ENCODE measurements at places on chromosomes 1 and 21.

DNA sequence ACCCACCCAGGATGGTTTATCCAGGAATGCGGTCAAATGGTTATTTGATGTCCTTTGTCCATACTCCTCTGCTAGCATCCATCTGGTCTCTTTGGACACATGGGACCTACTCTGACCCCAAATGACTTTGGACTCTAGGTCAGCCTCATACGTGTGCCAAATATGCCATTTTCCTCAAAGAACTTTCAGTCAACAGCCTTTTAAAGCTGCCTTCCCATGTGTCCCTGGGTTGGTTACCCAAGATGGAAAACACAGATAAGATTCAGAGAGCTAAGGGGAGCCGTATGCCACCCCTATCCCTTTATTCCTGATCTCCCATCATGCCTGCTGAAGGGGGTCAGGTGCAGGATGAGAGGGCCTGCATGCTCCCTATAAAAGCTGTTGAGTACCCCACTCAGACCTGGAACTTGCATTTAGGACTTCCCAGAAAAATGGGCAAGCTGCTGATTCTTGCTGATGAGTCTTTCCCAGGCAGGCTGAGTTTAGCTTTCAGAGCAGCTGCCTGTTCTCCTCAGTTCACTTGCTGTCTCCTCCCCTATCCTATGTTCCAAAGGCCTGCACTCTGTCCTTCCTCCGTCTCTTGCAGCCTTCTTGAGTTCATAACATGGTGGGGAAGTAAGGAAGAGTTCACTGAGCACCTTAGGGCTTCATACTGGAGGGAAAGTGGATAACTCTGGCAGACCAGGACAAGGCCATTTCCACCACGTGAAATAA is 19.8 kb downstream of the CHI3L2 start:
- no peak for DNase-seq

GRCh38 chr1:235511470-235512240 is 7.4 kb upstream of the B3GALNT2 start:
- DNase-seq, result no peak

GRCh38 chr1:18384471-18384870 is 96.3 kb upstream of the KLHDC7A start:
- DNase-seq, result no peak

DNA sequence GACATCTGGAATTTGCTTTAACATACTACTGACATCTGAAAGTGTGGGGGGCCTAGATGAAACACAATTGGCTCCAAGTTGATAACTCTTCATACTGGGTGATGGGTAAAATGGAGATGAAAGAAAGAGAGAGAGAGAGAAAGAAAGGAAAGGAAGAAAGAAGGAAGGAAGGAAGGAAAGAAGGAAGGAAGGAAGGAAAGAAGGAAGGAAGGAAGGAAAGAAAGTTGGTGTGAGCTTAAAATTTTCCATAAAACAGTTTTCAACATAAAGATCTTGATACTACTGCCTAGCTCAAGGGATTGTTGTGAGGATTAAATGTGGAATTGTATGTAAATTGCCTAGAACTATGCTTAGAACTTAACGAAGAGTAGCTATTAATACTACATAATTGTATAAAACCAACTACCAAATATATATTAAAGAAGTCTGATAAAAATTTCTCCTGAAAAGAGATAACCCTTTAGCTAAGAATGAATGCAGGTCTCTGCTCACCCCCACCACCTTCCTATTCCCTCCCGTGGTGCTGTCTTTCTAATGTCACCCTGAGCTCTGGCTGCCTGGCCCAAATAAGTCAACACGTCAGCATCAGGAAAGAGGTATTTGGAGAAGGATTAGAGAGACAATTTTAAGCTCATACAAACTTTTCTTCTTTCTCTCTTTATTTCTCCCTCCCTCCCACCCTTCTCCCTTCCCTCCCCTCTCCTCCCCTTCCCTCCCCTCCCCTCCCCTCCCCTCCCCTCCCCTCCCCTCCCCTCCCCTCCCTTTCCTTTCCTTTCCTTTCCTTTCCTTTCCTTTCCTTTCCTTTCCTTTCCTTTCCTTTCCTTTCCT is 89.3 kb upstream of the SGIP1 start:
- DNase-seq, result no peak

DNA sequence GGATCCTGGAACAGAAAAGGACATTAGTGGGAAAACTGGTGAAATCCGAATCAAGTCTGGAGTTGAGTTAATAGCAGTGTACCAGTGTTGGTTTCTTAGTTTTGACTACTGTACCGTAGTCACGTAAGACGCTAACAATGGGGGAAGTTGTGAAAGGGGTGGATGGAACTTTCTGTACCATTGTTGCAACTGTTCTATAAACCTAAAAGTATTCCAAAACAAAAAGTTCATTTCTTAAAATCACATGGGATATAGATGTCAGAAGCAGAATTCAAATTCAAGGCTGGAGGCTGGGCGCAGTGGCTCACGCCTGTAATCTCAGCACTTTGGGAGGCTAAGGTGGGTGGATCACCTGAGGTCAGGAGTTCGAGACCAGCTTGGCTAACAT is 16.9 kb downstream of the ARHGEF19 start:
- no peak for DNase-seq

DNA sequence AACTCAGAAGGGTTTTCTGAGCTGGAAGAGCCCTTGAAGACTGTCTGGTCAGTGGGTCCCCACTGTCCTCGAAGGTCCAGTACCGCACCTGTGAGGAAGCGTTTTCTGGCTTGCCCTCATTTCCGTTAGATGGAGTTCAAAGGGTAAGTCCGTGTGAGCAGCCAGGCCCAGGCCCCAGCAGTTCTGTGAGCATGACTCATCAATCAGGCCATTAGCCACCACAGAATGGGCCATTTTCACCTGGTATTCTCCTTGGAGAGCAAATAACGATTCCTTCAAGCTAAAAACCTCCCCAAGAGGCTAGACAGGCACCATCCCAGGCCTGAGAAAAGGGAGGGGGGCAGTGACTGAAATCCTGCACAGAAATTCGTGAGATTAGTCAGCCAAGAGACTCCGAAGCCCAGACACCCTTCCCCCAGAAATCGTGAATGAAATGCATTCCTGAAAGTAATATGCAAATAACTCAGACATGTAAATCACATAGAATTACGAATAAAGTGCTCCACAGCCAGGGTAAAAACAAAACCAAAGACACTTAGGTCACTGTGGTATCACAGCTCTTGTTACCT is 66.0 kb downstream of the BCAR3 start:
- DNase-seq, result no peak

DNA sequence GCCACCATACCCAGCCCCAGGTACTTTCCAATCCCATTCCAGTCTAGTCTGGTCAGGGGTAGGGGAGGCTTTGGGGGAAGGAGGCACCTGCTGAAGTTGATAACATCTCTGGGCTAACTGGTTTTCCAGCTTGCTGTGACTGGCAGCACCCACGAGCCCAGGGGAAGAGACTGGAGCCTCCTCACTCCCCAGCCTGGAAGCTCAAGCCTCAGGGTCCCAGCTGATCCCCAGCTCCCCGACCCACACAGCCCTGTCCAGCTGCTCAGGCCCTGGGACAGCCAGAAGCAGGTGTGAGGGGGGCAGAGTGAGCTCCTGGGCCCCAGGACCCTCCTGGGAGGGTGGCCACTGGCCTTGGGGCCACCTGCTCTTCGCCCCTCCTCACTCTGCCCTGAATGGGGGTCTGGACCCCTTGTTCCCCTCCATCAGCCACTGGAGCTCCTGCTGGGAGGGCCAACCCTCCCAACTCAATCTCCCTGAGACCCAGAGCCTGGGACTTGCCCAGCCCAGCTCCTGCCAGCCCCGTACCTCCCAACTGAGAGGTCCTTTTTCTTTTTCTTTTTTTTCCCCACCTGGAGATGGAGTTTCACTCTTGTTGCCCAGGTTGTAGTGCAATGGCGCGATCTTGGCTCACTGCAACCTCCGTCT is 23.5 kb upstream of the RNU1-4 start:
- DNase-seq, result no peak

- DNase-seq, result no peak
Observed at GRCh38 chr1:87170931-87171598, 157.6 kb upstream of the LMO4 start.

DNA sequence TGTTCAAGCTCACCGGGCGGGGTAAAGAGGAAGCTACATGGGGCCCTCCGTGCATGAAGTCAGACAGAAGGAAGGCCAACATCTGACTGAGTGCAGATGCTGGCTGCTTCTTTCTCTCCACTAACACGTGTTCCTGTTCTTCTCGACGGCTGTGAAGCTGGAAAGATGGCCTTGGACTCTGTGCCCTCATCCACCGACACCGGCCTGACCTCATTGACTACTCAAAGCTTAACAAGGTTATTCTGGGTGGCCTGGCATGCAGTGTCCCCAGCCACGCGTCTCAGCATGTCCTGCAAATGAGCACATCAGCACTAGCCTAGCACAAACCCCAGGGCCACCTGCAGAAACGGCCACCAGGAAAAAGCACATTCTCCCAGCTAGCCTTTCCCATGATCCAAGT is 41.2 kb downstream of the ACTN2 start:
- no peak for DNase-seq

DNA sequence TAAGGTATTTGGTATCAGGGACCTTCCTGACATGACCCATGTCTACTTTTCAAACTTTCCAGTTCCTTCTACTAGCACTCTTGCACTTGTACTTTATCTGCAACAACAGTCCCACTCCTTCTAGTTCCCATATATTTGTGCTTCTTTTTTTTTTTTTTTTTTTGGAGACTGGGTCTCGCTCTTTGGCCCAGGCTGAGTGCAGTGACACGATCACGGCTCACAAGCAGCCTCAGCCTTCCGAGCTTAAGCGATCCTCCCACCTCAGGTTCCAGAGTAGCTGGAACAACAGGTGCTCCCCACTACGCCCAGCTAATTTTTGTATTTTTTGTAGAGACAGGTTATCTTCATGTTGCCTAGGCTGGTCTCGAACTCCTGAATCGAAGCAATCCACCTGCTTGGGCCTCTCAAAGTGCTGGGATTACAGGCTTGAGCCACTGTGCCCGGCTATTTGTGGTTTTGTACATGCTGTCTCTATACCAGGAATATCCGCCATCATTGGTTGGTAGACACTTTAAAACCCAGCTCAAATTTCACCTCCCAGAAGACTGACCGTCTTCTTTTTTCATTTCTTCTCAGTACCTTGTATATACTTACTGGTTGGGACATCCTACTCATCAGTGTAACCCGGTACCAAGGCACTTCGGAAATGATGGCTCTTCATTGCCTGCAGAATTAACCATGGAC is 1.1 kb downstream of the ZMYM1 start:
- no peak for DNase-seq

- no peak for DNase-seq
Observed at GRCh38 chr21:20443558-20444155, 554.6 kb upstream of the NCAM2 start.

GRCh38 chr1:34212673-34213072 is 36.0 kb downstream of the C1orf94 start:
- DNase-seq, result no peak

DNA sequence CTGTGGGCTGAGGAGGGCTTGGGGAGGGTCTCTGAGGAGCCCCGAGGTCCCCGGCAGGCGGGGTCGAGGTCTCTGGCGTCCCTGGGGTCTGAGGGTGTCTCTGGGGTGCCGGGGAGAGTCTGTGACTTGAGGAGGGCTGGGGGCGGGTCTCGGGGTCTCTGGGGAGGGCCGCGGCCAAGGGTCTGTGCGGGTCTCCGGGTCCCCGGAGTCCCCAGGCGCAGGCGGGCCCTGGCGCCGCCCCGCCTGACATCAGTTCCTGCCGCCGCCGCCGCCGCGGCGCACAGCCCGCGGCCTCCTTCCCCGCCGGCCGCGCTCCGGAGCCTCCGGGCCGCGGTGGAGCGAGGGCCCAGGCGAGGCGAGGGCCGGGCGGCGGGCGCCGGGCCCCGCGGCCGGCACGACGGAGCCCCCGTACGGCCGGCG is at the start of gene PLEKHM2:
PLEKHM2 (plus strand) TSS at position 279 of the 420 bp plus-strand sequence. CDS start 239 bp downstream, outside the sequence.
- no peak for DNase-seq

DNA sequence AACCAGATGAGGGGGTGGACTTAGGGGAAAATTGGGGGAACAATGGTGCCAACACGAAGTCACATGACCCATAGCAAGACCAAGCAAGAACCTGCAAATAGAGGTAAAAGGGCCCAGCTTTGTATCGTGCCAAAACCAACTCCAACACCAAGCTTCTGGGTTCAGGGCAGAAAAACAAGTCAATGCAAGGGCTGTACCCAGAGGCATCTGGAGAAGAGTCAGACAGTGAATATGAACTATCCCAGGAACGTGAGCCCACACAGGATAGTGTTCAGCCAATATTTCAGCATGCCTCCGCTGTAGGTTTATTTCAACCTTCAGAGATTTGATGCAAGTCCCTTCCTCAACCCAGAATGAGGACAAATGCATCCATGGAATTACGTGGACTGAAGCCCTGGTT is 15.0 kb upstream of the ZMYM6 start:
- DNase-seq, result no peak

DNA sequence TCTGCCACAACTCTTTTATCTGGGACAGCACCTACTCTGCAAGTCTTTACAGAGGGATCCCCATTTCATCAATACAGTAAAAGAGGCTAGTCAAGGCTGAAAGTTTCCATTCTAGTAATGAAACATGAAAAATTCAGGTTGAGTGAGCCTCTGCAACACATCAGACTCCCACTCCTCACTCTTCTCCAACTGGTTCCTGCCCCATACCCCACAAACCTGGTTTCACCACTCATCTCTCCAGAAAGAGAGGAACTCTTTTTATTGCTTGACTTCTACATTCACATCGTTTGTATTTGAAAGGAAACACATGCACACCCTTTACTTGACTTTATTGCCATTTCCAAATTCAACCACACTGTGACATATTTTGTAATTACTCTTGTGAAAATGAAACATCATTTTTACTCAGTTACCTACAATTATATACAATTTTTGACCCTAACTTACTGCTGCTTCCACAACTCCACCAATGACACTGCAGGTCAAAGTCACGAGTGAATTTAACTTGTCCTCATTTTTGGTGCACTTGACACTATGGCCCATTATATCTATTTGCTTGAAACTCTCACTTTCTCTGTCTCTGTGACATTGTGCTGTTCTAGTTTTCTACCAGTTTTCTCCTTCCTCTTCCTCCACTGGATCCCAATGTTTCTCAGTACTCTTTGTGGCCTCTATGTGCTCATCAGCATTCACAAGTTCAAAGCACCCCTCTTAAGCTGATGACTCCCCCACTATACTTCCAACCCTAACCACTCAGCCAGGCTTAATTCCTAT is 8.0 kb downstream of the STX6 start:
- no peak for DNase-seq

DNA sequence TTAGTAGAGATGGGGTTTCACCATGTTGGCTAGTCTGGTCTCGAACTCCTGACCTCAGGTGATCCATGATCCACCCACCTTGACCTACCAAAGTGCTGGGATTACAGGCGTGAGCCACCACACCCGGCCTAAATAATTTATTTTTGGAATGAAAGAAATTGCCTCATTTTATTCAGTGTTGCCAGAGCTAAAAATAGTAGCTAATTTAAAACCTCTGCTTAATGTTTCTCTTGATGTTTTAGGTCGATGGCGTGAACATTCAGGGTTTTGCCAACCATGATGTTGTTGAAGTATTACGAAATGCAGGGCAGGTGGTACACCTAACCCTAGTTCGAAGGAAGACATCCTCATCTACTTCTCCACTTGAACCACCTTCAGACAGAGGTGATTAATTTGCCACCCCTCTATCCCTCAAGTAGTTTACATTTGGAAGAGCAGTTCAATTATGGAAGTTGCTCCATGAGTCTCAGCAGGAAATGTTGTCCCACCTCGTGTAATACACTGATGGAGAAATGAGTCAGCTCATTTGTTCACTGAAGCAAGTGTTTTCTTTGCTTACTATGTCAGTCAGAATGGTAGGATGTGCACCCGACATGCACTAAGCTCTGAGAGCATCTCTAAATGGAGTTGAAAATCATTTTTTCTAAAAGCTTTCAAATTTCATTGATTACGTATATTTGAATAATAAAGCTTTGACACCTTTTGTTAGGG is 54.9 kb downstream of the PATJ start:
- no peak for DNase-seq

GRCh38 chr1:27141266-27142003 is 13.5 kb downstream of the SLC9A1 start:
- no peak for DNase-seq

GRCh38 chr1:248703674-248704073 is 1.1 kb upstream of the OR14I1 start:
- DNase-seq, result no peak

Data from hematopoietic multipotent progenitor cell treated with erythropoietin and hydrocortisone succinate and interleukin-3 and kit ligand, for 17 days (in vitro differentiated cells).